ENCODE measurements at places on chromosomes 7 and 10.
A peak's percentile ranks its signal among the peaks of the same experiment; 100 is the strongest.

GRCh38 chr7:24505968-24506367 lies 67.3 kb upstream of the PALS2 start:
- DNase-seq = no peak

- DNase-seq = peak; percentile 88
Observed at GRCh38 chr10:6053816-6054631, 8.1 kb downstream of the IL2RA start.

- no peak for DNase-seq
Observed at GRCh38 chr7:65295409-65295808, 78.2 kb upstream of the ZNF92 start.

- DNase-seq = no peak
Observed at GRCh38 chr7:2248984-2249694, 7.1 kb downstream of the NUDT1 start.

DNA sequence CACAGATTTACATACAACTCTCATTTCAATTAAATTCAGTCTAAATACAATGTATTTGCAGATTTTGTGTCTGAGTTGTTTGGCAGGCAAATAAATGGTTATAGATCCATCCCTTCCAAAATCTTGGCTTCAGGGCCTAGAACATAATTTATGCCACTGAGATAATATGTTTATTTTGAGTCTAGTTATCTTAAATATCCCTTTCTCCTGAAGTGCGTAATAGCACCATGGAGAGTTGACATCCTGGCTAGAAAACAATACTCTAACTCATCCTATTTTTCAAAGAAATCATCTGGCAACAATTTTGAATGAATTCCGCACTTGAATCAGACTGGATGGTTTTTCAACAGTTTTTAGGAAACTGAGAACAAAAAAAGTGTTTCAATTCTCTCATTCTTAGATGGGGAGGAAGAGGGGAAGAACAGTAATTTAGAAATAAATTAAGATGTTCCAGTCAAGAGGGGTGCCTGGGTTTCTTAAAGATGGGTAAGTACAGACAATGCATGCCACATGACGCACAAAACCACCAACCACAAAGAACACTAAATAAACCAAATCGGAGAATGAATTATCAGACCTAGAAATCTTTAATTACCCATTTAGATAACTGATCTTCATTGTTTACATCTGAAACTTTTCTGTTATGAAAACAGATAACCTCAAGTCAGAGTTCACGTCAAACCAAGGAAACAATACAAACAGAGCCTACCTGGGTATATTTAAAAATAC lies 228.7 kb upstream of the PTN start:
- no peak for DNase-seq

DNA sequence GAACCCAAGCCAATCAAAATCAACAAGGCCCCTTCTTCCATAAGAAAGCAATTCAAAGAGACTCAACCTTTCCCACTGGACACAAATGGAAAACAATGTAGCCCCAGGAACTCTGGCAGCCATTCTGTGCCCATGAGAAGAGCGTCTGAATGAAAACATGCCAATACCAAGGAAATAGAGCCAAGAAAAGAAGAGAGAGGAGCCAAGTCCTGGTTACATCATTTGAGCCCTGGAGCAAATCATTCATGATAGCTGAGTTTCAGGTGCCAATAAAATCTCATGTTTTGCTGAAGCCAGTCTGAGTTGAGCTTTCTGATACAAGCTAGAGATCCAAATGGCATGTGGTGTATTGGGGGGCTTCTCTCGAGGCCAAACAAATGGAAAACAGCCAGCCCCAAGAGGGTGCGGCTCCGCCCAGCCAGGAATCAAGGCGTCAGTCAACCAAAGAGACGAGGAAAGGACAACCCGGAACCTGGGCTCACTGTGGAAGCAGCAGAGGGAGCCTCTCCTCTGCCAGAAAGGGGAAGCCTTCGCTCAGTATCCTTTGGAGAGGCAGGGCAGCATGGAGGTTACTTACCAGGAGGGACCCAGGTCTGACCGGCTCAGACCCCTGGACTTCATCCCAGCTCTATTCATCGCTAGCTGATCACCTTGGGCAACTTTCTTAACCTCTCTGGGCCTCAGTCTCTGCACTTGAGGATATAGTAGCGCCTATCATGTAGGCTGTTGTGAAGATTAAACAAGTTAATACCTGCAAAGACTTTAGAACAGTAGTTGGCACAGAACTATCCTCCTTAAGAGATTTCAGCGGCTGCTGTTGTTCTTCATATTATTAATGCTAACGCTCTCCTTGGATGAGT lies 61.8 kb downstream of the OAT start:
- DNase-seq = no peak

DNA sequence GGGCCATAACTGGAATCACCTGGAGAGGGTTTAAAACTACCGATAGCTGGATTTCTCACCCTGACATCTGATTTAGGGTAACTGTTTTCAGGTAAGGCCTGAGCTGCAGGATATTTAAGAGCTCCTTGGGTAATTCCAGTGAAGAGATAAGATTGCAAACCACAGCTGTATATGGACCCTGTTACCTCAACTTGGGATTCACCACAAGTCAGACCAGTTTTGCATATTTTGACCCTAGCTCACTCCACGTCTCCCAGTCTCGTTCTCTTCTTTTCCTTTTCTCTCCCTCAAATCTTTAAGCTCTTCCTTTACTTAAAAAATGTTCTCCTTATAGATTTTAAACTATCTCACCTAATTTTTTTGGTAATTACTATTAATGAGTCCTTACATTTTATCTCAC lies 264.4 kb downstream of the THSD7A start:
- no peak for DNase-seq

- DNase-seq = no peak
Observed at GRCh38 chr7:55642266-55642665, 70.0 kb upstream of the VOPP1 start.

DNA sequence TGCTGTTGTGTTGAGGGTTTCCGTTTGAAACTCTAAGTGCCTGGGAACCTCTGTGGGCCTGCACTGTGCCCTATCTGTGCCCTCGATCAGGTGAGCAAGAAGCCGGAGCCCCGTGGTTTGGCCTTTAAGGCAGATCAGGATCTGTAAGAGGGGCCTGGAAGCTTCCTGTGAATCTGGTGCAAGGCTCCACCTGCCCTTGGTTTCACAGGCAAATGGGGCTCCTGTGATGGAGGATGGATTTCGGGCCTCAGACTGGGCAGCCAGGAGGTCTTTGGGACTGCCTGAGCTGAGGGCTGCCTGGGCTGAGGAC lies 21.6 kb downstream of the SCART1 start:
- no peak for DNase-seq

DNA sequence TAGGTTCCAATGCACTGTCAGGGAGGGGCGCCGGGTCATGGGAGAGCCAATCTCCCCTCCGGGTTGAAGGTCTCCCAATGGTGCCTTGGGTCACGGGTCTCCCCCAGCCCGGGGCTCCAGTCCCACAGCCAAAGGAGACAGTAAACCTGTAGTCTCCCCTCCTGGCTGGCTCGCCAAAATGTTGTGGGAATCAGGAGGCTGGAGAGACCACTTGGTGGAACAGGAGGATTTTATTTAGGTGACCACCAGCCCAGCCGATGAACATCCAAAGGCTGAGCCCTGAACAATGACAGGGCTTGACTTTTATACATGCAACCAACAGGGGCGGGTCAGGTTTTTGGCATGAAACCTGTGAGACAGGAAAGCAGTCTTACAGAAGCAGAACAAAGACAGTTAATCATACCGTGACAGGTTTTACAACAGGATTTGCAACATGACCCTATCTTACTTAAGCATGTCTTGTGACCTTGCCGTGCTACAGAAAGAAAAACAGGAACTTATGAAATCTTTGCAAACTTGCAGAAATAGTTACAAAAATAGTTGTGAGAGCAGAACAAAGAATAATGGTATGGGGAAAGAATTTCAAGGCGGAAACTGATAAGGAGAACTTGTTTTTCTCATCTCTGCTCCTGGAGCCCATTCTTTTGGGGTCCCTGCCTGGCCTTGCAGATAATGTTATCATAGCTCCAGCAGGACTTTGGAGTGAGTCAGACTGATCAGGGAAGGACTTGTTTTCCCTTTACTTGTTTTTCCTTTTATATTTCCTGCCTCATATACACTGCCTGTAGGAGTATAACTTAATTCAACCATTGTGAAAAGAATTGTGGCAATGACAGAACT lies 7.1 kb downstream of the ERV3-1 start:
- no peak for DNase-seq

- DNase-seq = no peak
Observed at GRCh38 chr7:105872491-105872890, 3.9 kb downstream of the ATXN7L1 start.
